ENCODE measurements at places on chromosomes 3 and 15.

DNA sequence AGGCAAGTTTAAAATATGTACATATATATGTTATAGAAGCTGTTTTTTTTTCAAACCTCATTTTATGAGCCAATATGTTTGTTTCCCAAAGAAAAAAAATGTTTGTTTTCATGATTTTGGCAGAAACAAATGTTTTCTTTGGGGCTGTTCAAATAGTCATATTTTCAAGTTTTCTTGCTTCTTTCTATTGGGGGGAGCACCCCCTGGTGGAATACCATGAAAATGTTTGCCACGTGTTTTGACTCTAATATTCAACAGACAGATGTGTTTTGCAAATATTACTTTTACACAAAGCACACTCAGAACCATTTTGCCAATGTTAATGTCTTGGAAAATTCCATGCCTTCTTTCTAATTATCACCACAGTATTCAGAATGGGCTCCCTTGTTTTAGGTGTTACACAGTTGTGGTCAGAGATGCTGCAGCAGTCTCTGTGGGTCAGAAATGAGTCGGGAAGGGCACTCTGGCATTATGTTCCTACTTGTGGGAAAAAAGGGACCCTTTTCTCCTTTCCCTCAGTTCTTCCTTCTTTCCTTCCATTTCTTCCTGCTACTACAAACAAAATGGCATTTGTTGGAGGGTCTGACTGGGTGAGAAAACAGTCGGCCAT lies 817.0 kb downstream of the TUSC7 start:
- peak; percentile 43 for DNase-seq

- no peak for DNase-seq
Measured at GRCh38 chr15:90691982-90692773, 25.0 kb upstream of the BLM start.

GRCh38 chr15:92915766-92916435 lies 15.8 kb downstream of the CHD2 start:
- no peak for DNase-seq

- no peak for DNase-seq
Measured at GRCh38 chr3:115517457-115518050, 105.8 kb upstream of the GAP43 start.

GRCh38 chr3:10504171-10505049 lies 976 bp downstream of the ATP2B2 start:
- no peak for DNase-seq

DNA sequence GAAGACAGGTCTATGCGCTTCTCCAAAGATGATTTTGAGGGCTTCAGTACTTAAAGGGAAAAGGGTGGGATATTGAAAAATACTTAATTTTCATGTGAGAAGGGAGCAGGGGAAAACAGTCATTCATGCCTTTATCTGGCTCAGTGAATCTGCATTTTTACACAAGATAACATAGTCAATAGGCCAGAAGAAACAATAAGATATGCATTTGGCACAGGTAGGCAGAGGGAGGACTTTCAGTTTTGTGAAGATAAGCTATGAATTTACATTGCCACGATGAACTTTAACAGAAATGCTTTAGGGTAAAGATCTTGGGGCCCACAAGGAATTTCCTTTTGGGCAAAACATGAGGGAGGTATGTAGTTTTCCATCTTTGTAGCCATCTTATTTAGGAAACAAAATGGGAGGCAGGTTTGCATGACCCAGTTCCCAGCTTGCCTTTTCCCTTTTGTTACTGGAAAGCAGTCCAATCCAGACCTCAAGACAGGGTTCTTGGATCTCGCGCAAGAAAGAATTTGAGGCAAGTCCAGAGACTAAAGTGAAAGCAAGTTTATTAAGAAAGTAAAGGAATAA lies 504.2 kb downstream of the IGSF11 start:
- no peak for DNase-seq

DNA sequence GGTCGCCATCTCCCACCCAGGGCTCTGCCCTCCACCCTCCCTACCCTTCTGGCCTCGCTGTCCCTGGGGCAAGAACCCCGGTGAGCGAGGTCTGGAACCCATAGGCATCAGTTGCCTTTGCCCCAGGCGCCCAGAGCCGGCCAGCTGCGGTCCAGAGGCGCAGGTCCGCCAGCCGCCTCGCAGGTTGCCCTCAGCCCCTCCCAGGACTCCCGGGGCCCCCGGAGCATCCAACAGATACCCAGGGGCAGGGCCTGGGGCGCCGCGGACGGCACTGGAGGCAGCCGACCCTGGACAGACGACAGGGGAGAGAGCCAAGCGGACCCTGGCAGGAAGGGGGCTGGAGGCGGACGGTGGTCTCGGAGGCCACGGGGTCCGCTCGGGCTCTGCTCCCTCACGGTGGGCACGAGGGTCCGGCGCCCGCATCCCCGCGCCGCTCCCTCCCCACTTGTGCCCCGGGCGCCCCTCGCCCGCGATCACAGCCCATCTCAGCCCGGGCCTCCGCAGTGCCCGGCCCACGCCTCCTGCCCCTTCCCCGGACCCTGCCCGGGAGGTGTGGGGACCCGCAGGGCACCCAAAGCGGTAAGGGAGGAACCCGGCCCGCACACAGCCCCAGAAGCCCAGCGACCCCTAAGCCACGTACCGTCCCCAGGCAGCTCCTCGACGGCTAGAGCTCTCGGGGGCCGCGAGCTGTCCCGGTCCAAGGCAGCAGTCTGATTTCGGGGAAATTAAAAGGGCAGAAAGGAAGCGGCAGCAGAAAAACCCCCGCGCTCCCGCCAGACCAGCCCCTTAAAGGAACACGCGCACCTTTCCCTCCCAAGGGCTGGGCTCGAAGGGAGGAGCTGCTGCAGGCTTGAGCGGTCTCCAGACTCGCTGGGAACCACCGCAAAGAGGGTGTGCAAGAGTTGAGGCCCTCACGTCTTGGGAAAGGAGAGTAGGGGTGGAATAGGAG lies at the start of gene HAPLN3:
Gene HAPLN3, minus strand, starts transcription at position 726 of the 949 bp plus-strand sequence. CDS start 8,246 bp downstream, outside the sequence.
- peak; percentile 46 for DNase-seq

- DNase-seq: peak; percentile 73
Measured at GRCh38 chr3:123642182-123642956, 57.5 kb upstream of the HACD2 start.

- DNase-seq: peak; percentile 60
Measured at GRCh38 chr15:77548589-77549557, 83.8 kb downstream of the LINGO1 start.

DNA sequence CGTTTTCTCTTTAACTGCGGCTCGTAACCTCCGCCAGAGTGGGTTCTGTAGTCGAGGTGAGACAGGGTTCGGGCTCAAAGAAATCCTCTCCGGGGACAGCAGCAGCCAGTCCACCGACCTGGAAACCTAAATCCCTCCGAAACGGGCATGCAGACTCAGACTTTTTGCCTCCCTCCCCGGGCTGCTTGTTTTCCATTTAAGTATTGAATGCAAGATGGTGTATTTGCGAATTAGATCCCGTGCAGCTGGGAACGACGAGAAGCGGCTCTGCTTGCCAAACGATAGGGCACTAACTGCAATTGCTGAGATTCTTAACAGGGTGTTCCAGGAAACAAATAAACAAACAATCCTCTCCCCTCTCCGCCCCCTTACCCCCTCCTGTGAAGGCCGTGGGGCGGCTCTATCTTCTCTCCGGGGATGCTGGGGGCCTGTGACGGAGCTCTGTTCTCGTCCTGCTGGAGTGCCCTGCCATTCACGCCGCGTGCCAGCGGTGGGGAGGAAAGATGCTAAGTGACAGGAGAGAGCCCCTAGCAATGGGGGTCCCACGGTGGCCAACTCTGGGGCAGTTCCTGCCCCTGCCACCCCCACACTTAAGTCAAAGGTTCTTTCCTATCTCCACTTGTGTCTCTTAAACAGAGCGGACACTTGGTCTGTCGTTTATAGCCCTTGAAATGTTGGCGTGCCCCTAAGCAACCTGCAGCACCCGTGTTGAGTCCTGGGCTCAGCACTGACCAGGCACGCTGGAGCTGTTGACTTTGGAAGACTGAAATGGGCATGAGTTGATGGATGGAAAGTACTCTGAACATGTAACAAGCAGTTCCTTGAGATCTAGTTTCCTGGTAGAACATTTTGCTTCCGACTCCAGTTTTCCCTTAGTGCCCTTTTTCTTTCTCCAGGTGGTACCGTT lies 1.3 kb upstream of the ETV5 start:
- DNase-seq: peak; percentile 84

- no peak for DNase-seq
Measured at GRCh38 chr3:17195856-17196604, 311.3 kb downstream of the PLCL2 start.

GRCh38 chr3:172329070-172329469 lies 119.2 kb downstream of the GHSR start:
- DNase-seq: no peak

DNA sequence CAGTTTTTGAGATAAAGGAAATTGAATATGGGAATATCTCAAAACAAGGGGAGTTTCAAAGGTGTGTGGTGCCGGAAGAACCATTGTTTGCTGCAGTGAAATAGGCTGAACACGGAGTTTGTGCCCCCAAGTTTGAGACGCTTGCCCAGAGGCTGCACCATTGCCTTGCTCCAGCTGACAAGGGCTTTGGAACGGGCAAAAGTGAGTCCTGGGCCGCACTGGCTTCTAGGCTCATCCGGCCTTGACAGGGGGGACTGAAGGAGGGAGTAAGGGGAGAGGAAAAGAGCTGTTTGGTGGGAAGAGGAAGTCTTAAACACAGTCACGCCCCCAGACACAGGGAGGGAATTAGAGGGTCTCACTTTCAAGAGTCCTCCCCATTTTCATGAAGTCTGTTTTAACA lies 269.9 kb downstream of the FAM43A start:
- DNase-seq: no peak

DNA sequence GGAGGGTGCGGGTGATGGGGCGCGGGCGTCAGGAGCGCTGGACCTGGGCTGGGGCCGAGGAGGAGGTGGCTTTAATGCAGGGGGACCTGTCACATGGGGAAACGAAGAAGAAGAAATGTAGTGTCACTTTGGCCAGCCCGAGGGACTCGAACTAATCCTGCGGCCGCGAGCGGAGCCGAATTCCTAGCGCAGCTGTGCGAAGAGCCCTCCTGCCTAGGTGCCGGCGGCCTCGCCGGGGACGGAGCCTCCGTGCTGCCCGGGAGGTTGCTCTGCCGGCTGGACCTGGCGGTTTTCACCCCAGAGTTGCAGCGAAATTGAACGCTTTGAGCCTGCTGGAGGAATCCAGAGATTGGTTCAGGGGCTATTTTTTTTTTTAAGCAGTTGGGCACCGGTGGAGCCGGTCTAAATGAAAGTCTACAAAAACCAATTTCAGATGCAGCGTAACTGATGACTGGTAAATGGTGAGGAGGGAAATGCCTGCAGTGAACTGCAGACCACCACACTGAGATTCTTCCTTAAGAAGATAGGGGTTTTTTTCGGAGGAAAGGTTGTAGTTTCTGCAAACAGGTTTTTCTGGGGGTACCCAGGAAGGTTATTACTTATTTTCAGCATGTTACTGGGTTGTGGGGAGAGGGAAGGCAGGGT lies 662 bp downstream of the TMEM108 start:
- DNase-seq: peak; percentile 37

DNA sequence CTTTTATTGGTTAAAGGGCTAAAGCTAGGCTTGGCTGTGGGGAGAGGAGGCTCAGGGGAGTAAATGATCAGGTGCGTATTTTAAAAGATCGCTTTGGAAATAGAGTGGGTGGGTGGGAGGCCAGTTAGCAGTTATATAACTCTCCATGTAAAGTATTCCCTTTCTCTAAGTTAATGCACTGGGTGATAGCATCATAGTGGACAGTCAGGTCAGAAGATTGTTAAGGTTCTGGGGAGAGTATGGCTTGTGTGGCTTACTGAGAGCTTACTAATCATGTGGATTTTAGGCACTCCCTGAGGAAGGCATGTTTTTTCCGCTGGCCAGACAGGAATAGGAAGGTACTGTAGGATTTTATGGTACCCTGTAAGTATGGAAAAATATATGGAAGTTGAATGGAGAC lies 6.3 kb upstream of the EIF3J start:
- DNase-seq: no peak

DNA sequence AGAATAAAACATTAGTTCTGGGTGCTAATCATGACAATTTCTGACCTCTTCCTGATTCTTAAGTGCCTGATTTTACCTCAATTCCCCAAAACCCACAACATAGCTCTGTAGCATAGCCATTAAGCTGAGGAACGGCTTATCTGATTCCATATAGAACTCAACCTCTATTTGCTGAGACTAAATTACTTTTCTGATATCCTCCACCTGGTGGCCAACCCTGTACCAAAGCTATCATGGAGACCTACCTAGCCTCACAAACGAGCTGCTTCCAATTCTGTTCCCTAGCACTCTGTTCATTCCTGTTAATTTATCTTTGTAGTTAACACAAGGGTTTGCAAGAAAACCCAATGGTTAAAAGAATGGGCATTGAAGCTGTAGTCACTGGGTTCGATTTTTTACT lies 245.2 kb downstream of the PLOD2 start:
- no peak for DNase-seq

DNA sequence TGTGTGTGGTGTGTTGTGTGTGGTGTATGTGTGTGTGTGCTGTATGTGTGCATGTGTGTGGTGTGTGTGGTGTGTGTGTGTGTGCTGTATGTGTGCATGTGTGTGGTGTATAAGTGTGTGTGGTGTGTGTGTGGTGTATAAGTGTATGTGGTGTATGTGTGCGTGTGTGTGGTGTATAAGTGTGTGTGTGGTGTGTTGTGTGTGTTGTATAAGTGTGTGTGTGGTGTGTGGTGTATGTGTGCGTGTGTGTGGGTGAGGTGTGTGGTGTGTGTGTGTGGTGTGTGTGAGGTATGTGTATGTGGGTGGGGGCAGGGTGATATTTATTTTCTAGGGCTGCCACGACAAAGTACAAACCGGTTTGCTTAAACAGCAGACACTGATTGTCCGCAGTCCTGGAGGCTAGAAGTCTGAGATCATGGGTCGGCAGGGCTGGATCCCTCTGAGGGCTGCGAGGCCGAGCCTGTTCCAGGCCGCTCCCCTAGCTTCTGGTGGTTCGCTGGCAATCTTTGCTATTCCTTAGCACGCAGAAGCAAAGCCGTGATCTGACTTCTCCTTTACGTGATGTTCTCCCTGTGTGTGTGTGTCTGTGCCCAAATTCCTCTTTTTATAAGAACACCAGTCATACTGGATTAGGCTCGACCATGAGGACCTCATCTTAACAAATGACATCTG lies 160.2 kb downstream of the XXYLT1 start:
- DNase-seq: no peak

- DNase-seq: no peak
Measured at GRCh38 chr3:149179220-149179619, 42.4 kb downstream of the CP start.

DNA sequence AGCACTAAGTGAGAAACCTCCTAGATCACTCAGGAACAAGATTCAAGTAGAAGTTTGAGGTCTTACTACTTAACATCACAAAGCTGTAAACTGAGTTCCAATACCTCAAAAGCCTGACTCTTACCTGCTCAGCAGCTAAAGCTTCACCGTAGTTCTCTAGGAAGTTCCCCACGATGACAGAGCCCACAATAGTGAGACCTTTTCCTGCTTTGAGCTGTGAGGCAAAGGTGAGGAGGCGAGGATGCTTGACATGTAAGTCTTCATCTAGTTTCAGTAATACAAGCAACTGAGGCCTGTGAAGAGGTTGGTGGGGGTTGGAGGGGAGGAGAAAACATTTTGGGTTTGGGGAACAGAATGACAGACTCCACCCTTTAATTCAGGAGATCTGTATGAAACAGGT lies 15.7 kb downstream of the EMC4 start:
- DNase-seq: no peak

Measured in left lung (tissue), 14 donors.